ENCODE measurements at places on chromosomes 5 and 9.

DNA sequence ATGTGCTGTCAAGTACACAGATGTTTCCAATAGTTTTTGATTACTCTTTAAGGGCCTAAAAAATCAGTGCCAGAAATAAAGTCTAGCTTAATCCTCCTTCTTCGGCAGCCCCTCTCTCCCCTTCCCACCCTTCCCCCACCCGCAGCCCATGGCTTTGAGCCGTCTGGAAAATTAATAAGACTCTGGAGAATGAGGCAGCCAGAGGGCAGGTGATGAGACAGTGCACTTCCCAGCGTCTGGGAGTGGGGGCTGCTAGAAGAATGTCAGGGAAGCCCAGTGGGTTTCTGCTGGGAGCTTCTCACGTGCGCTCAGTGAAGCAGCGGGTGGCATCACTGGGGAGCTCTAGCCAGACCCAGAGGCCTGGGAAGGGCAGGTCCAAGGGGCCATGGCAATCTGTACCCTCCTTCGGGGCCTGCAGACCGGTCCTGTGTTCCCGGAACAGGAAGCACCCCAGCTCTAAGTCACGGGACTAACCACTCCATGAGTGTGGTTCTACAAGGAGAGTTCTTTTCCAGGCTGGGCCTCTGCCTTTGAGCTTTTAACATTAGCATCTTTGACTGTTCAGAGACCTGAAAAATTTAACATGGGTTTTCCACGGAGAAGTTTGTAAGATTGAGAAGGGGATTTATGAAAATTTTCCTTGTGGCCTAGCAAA is 164.8 kb upstream of the OTULINL start:
- DNase-seq = no peak

- no peak for DNase-seq
These were observed 40.4 kb upstream of the MAN2A1 start for GRCh38 chr5:109649318-109649717.

DNA sequence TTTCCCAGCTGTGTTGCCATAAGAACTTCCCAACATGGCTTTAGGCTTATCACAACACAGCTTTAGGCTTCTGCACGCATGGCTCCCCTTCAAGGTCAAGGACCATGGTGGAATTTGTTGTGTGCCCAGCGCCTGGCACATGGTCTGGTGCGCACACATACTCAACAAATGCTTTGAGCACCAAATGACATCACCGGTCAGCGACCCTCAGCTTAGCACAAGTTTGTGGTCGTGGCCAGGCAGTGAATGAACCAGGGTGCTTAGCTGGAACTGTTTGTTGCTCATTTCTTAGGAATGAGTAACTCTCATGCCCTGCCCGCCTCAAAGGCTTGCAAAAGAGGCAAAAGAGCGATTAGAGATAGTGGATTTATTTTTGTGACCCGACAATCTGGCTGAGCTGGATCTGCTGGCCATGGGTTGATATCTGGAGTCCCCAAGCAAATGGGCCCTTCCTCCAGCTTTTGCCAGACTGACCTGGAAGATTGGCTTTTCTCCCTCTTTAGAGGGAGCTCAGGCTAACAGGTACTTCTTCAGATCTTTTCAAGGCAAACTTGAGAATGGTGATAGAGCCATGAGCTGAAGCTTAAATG is 58.9 kb downstream of the DAP start:
- DNase-seq = no peak

DNA sequence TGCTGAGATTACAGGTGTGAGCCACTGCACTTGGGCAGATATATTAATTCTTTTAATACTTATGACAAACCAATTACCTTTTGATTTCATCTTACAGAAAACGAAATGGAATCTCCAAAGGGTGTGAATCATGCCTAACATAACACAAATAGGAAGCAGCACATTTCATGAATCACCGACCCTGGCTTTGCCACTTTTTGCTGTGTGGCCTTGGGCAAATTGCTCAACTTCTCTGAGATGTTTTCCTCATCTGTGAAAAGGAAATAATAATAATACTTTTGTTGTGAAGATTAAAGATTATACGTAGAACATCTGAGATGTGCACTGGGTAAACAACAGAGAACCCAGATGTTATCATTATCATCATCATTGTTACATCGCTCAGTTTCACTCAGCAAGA is 50.7 kb upstream of the FREM1 start:
- DNase-seq = no peak

GRCh38 chr5:125302577-125302976 is 556.1 kb upstream of the ZNF608 start:
- DNase-seq = no peak

- no peak for DNase-seq
These were observed 297.1 kb downstream of the KCTD16 start for GRCh38 chr5:144467792-144468191.

GRCh38 chr5:50855001-50855400 is 188.6 kb downstream of the PARP8 start:
- DNase-seq = no peak

GRCh38 chr5:159877016-159877415 is 39.3 kb upstream of the ADRA1B start:
- DNase-seq = no peak

DNA sequence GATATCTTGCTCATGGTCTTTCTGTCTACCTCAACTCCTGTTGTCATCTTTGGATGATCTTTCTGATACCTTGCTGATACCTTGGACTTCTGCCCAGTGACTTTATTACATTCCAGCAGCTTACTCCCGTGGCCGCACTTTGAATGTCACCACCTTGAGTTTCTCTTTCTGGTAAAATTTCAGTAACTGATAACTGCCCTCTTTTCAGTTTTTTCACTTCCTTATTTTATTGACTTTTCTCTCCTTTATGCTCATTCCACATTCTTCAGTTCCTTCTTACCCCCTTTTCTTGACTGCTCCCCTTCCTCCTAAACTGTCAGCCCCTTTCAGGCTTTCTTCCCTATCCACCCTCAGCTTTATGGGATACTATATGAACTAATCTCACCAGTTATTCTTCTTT is 7.0 kb upstream of the FBXO4 start:
- DNase-seq = no peak

DNA sequence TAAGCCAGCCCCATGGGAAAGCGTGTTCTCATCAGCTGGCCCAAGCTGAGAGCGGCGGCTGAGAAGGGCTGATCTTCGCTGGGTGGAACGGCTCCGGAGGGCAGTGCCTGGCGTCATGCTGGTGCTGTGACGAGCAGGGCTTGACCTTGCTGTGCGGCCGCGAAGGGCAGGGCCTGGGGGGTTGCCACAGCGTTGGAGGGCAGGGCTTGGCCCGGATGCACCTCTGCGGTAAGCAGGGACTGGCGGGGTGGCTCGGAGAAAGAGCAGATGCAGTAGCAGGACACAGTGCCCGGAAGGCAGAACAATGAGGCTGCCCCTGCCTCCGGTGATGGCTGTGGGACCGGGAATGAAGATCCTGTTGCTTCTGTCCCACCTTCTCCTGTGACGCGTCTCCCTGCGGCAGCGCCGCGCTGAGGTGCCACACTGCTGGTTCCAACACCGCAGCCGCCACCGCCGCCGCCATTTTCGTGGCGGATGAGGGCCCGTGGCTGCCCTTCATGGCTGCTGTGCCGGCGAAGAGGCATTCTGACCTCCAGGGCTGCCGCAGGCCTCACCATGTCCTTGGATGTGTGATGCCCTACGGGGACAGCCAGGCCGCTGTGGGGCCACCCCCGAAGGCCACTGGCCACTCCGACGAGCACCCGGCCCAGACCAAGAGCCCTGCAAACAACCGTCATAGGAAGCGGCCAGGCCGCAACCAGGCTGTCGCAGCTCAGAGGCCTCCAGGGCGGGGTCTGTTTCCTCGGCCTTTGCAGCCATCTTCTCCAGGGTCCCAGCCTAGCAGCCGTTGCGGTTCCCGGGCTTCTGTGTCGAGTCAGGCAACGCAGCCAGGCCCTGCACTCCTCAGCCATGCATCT is 890.5 kb upstream of the CTNND2 start:
- DNase-seq = no peak

GRCh38 chr5:124806373-124807077 is 60.1 kb upstream of the ZNF608 start:
- DNase-seq = no peak

Measured in stimulated activated CD4-positive, alpha-beta T cell treated with anti-CD3 and anti-CD28 coated beads, TNF-alpha, amount 100 ng/mL, for 1 hour (primary cell).